ENCODE measurements at places on chromosomes 6 and 20.
A peak's percentile ranks its signal among the peaks of the same experiment; 100 is the strongest.

DNA sequence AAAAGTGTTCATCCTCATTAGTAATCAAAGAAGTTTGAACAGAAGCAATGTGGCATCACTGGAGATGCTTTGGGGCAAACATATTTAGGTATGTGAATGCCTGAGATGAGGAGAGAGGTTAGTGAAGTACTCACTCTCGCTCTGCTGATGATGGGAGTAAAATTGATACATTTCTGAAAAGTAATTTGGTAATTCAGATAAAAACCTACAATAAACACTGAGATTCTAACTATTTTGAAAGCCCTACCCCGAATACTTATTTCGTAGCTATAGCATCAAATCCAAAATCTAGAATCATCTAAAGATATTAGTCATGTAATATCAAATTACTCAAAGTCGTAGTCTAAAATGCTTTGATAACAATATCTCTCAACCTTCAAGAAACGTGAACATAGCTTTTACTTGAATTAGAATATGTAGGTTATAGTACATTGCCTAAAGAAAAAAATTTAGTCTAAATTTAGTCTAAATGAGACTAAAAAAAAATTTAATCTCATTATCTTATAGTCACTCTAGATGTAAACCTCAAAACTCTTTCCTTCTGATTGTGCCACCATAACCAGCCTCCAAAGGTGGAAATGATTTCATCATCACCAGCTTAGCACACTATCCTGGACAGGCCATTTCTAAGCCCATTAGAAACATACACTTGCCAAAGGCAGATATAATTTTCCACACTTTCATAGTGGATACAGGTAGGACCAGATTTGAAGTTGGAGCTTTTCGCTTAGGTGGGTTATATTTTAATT is 232.5 kb upstream of the TAB2 start:
- no peak for DNase-seq

GRCh38 chr20:47557791-47558190 is 56.1 kb downstream of the NCOA3 start:
- no peak for DNase-seq

DNA sequence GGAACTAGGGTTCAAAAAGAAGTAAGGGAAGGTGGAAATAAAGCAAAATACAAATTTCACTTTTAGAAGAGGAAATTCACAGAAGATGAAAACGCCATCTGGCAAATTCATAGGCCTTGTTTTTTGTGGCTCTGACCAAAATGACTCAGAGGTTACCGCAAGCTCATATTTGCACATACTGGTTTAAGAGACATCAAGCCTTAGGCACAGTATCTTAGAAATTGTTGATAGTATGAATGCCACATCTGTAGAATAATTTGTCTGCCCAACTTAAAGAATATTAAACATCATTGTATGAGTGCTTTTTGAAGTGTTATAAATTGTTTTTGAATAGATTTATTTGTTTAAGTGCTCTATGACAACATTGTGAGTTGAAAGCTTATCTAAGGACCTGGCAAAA is 10.6 kb downstream of the TAAR1 start:
- DNase-seq = no peak

- DNase-seq = no peak
Measured at GRCh38 chr6:44422531-44422930, 35.0 kb downstream of the CDC5L start.

- DNase-seq = peak; percentile 78
Measured at GRCh38 chr6:42879372-42880239, at the start of gene RPL7L1. RPL7L1 (plus strand) TSS chr6:42879616; CDS start chr6:42879911, 295 bp downstream.

DNA sequence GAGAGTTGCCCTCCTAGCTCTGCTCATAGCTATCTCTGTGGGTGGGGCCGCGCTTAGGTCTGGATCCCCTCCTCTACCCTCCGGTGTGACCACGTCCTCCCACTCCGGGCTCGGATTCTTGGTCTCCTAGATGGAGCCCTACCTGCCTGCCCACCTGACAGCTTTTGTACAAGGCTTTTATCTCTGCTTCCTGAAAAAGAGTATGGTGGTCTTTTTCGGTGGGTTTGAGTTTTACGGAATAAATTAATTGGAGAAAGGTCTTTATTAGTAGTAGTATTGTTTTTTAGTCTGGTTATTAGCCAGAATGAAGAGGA is 773 bp downstream of the SMAP1 start:
- no peak for DNase-seq

GRCh38 chr20:32706486-32706885 is 32.7 kb upstream of the C20orf203 start:
- DNase-seq = no peak

DNA sequence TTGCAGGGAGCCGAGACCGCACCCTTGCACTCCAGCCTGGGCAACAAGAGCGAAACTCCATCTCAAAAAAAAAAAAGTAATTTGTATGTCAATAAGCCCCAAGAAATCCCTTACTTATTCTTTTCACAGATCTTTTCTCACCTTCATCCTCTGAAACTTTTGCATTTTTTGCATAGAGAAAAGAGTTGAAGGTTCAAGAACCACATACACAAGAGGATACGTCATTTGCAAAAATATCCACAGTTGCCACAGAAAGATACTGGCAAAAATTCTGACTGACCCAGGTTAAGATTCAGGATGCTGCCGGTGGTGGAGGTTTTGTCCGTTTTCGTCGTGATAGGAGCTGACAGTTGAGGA is 94.5 kb downstream of the ZMYND8 start:
- no peak for DNase-seq

GRCh38 chr6:5674141-5674540 is 332.6 kb downstream of the NRN1 start:
- DNase-seq = no peak

GRCh38 chr6:37396571-37397180 is 36.3 kb upstream of the CMTR1 start:
- no peak for DNase-seq

- DNase-seq = no peak
Measured at GRCh38 chr6:114747995-114748625, 405.3 kb upstream of the HS3ST5 start.

GRCh38 chr6:136654086-136654485 is 103.9 kb upstream of the MAP7 start:
- DNase-seq = no peak

- DNase-seq = no peak
Measured at GRCh38 chr20:23344336-23344735, 6.3 kb upstream of the NXT1 start.

GRCh38 chr6:106104941-106105340 is 18.8 kb downstream of the PRDM1 start:
- no peak for DNase-seq

DNA sequence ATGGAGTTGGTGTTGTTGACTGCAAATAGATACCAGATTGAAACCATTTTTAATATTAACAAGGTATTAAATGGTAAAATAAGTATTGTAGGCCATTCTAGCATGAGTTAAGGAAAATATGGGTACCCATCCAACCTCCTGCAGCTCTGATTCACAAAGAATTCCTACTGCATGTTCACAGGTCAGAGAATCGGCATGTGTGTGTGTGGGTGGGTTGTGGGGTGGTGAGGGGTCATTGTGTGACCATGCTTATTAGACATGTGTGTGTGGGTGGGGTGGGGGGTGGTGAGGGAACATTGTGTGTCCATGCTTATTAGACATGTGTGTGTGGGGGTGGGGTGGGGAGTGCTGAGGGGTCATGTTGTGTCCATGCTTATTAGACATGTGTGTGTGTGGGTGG is 3.2 kb downstream of the IYD start:
- DNase-seq = no peak

DNA sequence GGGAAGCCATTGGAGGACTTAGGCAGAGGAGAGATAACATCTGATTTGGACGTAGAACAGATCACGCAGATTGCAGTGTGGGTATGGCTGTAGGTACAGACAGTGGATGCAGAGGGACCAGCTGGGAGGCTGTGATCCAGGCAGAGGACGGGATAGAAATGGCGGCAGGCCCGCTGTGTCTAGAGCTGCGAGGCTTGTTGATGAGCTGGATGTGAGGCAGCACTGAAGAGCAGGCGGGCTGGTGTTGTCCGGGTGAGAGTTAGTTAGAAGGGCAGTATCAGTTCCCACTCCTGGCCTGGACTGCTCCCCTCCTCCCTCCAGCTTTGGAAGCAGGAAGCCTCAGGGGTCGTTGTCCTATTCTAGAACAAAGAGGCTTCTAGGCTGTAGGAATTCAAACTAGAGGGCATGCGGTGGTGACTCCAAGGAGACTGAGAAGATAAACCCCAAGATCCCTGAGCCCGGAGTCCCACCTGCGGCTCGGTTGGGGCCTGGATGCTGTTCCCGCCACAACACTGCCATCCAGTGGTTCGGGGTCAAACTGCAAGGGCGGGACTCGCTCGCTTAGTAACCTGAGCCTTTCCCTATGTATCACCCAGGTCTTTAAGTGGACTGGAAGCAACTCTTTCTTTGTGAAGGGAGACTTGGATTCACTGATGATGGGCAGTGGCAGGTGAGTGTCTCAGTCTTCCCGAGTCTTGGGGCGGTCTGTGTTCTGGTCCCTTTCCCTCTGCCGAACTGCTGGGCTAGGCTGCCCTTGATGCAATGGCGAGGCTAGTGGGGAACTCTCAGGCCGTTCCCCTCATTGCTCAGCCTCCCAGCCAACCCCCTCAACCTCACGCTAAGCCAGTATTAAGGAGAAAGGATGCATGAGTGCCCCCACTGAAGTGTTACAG is 11.2 kb downstream of the TLDC2 start:
- peak; percentile 38 for DNase-seq

DNA sequence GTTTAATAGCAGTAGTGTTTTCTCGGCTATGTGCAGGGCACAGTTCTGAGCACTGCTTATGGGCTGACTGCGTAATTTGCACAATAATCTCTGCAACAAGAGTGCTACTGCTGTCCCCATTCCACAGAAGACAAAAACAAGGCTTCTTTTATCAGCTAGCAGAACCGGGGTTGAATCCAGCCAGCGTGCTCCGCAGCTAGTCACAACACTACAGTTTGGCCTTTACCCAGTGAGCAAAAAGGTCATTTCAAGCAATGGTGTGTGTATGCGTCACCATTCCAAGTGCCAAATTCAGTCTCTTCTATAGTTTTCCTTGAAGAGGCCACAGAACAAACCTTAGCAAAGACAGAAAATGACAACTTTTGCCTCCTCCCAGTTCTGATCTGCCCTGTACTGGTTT is 61.1 kb downstream of the LRFN2 start:
- DNase-seq = no peak

DNA sequence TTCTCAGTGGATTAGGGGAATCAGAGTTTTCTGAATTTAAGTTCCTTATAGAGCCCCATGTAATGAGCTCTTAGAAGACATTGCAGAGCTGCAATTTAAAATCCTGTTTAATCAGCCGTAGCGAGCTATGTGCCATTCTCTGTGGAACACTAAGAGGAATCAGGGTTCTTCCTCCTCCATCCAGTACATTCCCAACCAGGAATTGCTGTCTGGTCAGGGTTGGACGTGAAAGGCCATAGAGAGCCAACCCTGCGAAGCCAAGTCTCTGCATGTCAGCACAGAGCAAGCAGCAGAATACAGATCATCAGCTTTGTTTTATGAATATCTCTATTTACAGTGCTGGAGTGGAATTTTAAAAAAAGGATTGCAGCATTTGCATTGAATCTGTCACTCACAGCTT is 366.0 kb downstream of the LAMA2 start:
- no peak for DNase-seq

- no peak for DNase-seq
Measured at GRCh38 chr6:1325461-1326309, 13.8 kb downstream of the FOXQ1 start.

GRCh38 chr20:7375905-7376304 is 564.4 kb downstream of the HAO1 start:
- no peak for DNase-seq
